ENCODE measurements at places on chromosomes 7 and 10.

- DNase-seq = no peak
Measured at GRCh38 chr10:77737608-77738007, 100.0 kb upstream of the KCNMA1 start.

- DNase-seq = peak; percentile 32
Measured at GRCh38 chr7:26723129-26723528, 141.3 kb downstream of the SKAP2 start.

DNA sequence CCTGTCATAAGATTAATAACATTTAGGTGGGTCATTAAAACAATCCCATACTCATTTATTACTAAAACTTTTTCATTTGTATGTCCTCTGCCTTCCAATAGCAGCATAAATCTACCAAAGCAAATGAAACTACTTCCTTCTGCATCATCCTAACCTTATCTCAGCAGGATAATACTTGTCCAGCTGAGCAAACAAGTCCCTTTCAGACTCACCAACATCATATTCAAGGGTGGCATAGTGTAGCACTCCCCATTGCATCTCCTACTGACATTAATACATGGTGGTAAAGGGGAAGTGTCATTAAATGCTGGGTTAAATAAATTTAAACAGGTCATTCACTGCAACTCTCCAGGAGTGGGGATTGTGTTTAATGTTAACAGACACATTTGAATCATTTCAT, 3.4 kb upstream of the MINDY3 start:
- no peak for DNase-seq

DNA sequence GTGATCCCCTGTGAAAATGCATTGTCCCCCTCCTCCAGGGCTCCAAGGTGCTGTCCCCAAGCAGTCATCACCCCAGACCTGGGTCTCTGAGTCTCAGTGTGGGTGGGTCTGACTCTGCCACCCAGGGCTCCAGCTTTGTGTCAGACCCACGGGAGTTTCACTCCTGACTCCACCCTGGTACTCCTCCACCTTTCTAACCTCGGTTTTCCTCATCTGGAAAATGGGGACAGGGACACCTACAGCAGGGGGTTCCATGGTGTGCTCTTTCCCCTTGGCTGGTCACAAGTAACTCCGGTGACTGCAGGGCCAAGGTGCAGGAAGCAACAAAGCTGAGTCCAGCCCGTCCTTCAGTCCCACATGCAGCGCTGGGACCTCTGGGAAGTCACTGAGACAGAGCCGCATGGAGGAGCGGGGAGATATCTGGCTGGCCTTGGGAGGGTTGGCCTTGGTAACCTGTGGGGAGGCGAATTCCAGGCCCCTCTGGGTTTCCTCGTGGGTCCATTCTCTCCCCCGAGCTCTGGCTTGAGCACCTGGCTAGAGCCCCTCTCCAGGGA, 41.8 kb upstream of the RABGEF1 start:
- no peak for DNase-seq

GRCh38 chr10:62632071-62632809, 172.3 kb upstream of the ADO start:
- peak; percentile 4 for DNase-seq

- no peak for DNase-seq
Measured at GRCh38 chr10:74593470-74593869, 232.9 kb upstream of the KAT6B start.

DNA sequence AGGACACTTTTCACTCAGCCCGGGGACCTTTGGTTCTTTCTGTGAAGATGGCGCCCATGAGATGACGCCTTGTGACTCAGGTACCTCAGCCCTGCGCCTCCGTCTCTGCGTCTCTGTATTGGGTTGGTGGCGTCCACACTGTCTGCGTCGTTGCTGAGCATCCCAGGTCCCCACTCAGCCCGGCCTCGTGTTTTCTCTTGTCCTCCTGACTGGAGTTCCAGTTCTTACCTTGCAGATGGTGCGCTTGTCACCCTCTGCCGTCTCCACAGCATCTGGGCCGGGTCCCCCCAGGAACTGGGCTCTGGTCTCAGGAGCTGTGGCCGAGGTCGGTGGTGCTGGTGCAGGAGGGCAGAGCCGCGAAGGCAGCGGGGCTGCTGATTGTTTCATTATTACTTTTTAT, 150.4 kb downstream of the WDR37 start:
- DNase-seq = no peak

DNA sequence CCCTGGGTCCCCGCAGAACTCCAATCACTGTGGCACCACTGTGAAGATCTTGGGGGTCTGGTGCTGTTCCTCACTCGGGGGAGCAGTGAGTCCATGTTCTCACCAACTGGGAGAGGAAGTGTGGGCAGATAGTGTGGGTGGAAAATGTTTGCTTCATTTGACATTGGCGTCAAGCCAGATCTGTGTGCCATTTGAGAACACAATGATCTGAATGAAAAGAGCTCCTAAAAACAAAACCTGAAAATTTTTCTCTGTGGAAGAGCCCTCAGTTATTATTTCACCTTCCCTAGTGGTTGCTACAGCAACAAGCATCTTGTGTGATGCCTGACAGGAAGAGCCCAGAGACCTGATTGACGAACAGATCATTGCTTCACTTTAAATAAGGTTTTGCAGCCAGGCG, 125.6 kb downstream of the VIPR2 start:
- peak; percentile 52 for DNase-seq

DNA sequence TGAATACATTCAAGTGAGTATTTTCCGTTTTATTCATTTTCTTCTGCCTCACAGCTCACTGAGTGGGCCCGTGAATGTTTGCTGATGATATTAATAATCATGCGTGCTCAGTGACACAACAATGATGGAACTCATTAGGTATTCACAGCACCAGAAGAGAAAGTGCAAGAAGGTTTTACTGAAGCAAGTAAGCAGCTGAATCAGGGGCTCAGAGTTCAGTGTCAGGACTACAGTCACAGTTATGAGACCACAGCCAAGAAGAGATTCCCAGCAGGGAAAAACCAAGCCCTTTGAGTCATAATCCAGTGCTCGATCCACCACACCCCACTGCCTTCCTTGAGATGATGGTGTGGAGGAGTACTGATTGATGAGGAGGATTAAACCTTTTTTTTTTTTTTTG, 247.4 kb downstream of the KIAA1217 start:
- DNase-seq = peak; percentile 20

DNA sequence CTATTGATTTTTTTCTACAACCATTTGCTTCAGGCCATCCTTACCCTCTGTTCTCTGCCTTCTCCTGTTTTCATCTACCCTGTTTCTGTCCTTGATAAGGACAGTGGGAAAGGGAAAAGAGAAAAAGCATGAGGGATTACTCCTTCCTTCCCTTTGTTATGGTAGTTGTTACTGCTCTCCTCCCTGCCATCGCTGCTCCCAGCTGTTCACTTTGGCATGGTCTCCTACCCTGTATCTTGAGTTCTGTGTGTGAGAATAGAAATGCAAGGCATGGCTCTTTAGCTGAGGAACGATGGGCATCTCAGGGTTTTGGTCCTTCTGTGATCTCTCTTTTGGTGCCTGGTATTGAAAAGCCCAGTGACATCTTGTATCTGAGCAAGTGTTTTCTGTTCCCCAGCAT, 6.4 kb downstream of the CCSER2 start:
- no peak for DNase-seq

DNA sequence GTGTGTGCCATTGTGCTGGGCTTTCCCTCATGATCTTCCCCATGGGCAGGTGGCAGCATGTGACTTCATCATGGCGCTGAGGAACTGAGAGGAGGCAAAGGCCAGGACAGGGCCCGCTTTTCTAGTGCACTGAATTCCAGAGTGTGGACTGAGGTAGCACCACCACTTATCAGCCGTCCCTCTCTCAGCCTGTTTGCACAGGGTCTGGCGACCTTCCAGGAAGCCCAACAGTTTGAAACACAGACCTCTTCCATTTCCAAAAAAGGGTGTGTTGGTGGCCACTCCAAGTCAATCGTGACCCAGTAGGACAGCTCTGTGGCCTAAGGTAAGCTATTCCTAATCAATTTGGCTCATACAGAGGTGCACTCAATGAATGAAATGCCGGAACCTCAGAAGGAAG, 4.4 kb downstream of the DNAJC30 start:
- no peak for DNase-seq

DNA sequence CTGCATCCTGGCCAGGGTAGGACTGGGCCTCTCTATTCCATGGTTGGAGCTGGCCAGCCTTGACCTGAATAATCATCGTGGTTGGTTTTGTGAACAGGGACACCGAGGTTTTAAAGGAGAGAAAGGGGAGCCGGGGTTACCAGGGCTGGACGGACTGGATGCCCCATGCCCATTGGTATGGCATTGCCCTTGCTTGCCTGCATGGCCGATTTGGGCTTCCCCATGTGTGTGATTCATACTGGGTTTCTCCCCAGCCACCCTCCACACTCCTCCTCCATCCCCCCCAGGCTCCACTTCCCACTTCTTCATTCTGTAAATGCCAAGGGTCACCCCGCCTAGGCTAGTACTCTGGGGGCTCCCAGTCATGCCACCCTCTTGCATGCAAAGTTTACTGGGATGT, 98.8 kb upstream of the MACROH2A2 start:
- DNase-seq = no peak

All from brain (organoid and tissue), 16 donors.